Activated CD4-positive, alpha-beta T cell treated with anti-CD3 and anti-CD28 coated beads, Interleukin-2, amount 50 U/mL, for 16 hours (primary cell): ENCODE measurements at places on chromosomes 2 and 18.

DNA sequence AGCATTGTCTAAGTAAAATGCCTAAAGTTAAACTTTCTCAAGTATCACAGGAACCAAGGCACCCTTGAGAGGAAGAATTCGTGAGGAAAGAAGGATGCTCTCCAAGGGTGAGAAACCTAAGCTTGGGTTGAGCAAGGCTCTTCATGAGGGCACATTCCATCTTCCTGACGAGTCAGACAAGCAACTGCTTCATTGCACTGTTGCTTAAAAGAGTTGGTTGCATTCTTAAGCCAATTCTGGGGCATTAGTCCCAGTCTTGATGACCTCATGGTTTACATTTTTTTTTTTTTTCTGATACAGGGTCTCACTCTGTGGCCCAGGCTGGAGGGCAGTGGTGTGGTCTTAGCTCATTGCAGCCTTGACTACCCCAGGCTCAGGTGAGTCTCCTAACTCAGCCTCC lies 237.5 kb downstream of the ACTR3 start:
- no peak for DNase-seq

DNA sequence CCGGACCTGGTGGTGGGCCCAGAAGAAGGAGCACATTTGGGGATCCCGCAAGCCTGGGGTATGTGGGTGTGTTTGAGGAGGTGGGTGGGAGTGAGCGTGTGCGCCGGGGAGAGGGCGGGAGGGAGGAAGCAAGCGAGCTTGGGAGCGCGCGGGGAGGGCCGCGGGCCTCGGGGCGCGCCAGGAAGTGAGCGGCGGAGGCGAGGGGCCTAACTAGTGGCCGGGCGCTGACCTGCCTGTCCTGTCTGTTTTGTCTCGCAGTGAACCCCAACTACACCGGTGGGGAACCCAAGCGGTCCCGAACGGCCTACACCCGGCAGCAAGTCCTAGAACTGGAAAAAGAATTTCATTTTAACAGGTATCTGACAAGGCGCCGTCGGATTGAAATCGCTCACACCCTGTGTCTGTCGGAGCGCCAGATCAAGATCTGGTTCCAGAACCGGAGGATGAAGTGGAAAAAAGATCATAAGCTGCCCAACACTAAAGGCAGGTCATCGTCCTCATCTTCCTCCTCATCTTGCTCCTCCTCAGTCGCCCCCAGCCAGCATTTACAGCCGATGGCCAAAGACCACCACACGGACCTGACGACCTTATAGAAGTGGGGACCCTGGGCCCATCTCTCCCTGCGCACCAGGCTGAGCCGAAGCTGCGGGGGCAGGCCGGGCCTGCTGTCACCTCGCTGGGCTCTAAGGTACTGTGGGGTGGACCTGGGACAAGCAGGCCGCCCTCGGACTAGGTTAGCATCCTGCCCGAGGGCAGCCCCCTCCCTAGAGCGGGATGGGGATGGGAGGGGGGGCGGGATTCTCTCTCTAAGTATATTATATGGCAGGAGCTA lies 1.2 kb downstream of the HOXD4 start:
- no peak for DNase-seq

- peak; percentile 6 for DNase-seq
These were observed 10.1 kb upstream of the MAL start for GRCh38 chr2:95015261-95015912.

GRCh38 chr2:28321426-28321825 lies 71.2 kb upstream of the FOSL2 start:
- DNase-seq, result no peak

DNA sequence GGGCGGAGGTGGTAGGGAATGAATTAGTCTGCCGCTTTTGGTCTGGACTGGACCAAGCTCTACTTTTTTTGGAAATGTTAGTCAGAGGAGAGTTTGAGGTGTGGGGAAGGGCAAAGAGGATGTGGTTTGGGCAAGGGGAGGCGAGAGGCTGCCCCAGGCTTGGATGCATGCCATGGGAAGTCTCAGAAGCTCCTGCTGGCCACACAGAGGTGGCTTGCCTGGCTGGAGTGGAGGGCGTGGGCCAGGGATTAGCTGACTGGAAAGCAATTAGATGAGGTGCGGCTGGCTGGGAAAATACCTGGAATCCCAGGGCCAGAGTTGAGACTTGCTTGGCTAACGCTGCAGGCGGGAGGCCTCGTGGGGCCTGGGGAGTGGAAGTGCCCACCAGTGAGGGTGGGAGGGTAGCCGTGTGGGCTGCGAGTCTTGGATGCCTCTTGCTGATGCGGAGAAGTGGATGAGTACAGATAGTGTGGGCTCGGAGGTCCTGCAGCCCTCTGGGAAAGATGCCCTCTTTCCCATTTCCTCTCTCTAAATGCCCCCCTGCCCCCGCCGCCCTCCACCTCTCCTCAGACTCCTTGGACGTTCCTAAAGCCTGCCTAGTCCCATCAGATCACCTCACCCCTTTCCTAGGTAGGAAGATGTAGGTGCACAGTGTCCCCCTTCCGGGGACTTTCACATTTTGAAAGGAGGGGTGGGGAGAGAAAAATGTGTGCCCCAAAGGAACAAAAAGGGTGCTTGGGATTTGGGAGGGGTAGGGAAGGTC lies 117.6 kb downstream of the SMAD7 start:
- peak; percentile 54 for DNase-seq

- DNase-seq, result no peak
These were observed 735.5 kb upstream of the ACVR2A start for GRCh38 chr2:147109291-147109690.

GRCh38 chr2:159894145-159894838 lies 96.3 kb upstream of the CD302 start:
- DNase-seq, result no peak

GRCh38 chr18:37565977-37566478 lies 430 bp upstream of the CELF4 start:
- DNase-seq, result no peak

GRCh38 chr18:55990186-55990585 lies 402.2 kb upstream of the TCF4 start:
- no peak for DNase-seq

GRCh38 chr2:46259777-46260168 lies 37.4 kb upstream of the EPAS1 start:
- DNase-seq, result no peak

DNA sequence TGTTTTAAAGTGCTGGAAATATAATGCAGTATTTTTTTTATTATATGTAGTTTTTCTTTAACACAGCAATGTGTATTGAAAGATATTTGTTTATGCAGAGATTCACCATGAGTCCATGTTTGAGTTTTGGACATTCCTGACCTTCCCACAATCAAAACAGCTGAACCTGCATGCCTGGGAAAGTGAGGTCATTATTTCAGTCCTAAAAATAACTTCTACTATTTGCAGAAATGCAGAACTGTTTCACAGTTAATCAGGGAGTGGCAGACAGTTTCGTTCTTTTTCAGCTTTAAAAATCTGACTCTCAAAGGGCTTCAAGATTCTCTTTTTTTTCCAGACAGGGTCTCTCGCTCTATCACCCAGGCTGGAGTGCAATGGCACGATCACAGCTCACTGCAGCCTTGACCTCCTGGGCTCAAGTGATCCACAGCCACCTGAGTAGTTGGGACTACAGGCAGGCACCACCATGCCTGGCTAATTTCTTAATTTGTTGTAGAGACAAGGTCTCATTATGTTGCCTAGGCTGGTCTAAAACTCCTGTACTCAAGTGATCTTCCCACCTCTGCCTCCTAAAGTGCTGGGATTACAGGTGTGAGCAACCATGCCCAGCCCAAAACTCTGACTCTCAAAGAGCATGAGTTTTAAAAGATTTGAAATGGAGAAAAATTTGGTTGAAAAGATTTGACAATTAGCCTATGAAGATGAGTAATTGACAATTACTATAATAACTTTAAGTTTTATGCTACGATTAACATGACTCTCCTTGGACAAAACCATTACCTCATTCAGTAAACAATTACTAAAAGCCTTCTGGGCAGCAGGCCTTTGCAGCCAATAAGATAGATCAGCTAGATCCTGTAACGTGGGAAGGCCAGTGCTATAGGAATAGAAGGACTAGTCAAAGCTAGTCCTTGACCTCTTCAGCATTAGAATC lies 5.0 kb upstream of the MYL12B start:
- DNase-seq, result no peak

DNA sequence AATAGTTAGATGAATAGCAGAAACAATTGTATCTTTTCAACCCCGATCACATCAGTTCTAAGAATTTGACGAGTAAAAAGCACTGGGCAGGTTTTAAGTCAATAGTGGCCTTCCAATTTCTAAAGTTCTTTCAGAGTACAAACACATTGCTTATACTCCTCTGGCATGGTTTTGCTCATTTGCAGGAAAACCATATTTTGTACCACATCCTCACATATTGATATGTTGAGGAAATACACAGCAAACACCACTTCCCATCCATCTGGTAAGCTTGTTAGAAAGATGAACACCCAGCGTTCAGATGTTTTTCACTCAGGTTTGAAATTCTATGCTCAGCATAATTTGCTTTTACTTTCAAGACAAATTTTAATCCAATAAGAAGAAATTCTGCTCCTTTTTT lies 344.6 kb upstream of the ACVR2A start:
- DNase-seq, result peak; percentile 39

DNA sequence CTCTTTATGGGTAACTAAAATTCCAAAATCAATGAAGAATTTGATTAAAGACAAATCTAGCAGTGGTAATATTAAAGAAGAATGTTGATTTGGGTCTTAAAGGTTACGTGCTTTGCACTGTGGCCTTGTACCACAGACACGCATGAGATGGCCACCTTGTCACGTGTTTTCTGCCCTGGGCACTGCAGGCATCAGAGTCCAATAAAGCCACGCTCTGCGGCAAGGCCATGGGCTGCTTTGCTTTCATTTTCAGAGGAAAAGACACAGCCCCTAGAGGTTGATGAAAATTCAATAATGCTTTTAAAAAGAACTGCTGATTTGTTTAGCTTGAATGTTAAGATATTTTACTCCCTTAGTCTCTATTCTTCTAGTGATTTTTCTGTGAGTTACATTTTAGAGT lies 30.4 kb downstream of the AOX1 start:
- DNase-seq, result no peak

GRCh38 chr18:32297579-32298170 lies 107.8 kb downstream of the MEP1B start:
- DNase-seq, result no peak

- DNase-seq, result no peak
These were observed 35.8 kb downstream of the FOSL2 start for GRCh38 chr2:28428486-28428885.

DNA sequence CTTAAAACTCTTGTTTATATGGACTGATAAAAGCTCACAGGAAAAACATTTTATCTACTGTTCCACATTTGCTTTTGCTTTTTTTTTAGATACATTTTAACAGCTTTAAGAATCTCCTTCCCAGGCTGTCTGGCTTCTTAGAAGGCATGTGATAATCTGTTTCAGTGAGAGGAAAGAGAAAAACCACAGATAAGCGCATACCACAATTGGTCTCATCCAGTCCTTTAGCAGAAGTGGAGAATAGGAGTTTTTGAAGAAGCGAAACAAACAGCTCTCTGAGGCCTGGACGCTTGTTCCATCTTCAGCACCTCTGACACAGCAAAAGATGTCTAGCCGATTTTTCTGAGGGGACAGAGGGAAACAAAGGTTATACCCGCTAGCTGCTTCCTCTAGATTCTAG lies 37.6 kb downstream of the RMC1 start:
- DNase-seq, result peak; percentile 58

DNA sequence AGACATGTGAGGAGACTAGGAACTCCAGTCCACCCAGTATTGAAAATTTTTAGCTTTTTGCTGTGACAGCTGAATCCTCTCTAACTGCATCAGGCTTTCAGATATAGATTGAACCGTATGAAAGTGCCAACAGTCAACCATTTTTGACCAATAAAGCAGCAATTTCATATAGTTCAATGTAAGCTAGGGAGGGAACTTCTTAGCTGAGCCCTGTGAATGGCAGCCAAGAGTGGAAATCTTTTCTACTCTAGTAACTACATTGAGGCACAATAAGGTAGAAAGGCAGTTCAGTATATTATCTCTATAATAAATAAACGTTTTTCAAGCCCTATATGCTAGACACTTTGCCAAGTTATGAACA lies 96.3 kb upstream of the TANK start:
- no peak for DNase-seq

DNA sequence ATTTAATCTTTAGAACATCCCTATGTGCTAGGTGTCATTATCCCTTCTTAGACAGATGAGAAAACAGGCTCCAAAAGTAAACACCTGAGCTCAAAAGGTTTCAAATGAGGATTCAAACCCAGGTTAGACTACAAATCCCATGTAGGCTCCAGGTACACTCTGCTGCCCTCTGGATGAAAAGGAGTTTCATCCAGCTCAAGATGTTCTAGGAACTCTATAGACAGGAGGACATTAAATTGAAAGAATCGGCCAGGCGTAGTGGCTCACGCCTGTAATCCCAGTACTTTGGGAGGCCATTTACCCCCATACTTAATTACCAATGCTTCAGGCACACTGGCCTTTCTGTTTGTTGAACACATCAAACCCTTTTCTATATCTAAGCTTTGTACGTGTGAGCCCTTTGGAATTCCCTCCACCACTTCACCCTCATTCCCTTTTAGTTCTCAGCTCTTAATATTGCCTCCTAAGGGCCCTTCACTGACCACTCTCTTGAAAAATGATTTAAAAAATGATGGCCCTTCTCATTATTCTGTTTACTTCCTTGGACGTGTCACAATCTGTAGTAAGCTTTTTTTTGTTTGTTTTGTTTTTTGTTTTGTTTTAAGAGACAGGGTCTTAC lies 10.7 kb downstream of the SLC25A12 start:
- DNase-seq, result no peak

DNA sequence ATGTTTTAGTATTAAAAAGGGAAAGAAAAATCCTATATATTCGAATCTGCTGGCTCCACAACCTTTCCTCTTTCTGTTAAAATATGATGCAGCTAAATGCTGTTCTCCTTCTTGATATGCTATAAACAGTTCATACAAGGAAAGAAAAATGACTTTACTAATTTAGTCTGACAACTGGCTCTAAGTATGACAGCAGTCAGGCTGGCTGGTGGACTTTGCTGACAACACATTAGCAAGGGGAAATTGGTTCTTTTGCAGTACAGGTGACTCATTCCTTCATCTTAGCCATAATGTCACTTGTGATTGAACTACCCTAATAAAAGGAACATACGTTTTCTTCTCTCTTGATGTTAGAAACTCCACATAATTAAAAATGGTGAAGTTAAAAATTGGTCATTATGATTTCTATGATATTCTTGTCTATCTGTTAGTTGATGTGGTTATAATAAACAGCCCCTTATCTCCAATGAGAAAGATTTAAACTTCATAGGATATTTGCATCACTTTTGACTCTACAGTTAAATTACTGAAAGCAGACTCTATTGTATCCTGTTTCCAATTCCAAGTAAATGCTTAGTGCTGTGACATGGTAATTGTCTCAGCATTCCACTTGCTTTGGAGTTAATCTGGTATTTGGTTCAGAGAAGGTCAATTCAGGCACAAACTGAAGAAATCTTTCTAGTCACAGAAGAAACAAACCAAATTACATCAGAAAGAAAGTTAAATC lies 315.3 kb upstream of the GULP1 start:
- no peak for DNase-seq
